ENCODE measurements at places on chromosomes 3 and 15.
A peak's percentile ranks its signal among the peaks of the same experiment; 100 is the strongest.

- no peak for DNase-seq
Measured at GRCh38 chr15:71581398-71581930, 228.9 kb upstream of the NR2E3 start.

- DNase-seq, result no peak
Measured at GRCh38 chr3:12753275-12754028, 5.6 kb downstream of the TMEM40 start.

DNA sequence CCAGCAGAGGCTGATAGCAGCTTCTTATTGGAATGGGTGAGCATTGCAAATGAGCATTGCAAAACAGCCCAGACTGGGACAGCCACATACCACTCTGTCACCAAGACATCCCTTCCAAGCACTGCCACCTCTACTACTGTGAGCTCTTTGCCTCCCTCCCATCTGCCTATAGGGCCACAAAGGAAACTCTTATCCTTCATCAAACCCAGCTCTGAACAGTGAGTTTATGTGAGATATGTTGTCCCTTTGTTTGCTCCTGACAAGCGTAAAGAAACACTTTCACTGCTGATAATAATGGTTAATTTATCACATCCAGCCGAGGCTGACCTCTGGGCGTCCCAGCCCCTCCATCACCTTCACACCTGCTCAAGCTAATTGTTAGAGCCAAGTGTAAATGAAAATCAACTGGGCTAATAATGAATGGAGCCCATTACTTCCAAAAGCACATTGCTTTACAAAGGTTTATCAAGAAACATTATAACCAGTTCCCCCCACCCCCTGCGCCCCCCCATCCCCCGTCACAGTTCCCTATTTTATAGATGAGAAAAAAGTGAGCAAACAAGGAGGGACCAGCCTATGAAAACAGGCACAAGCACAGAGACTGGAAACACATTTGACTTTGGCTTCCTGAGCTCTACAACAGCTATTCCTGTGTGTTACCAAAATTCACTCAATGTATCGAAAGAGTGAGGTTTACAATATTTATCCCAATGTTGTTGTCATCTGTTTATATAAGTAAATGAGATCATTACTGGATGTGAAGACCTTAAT, 146.3 kb downstream of the ANXA2 start:
- DNase-seq, result no peak

DNA sequence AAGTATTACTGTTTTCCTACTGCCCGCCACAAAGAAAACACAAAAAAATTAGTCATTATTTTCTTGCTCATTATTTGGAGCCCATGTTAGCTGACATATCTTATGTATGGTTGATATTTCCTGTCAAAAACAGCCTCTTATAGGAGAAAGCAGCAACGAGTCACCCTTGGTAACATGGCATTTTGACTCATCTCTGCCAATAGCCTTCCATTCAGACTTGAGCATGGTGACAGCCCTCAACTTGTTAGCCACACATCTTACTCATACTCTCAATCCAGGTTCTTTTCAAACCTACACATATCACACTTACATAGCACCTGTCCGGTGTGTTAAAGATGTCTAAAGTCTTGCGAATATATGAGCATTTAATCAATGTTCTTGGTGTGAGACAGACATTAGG, 109.4 kb upstream of the SAMMSON start:
- DNase-seq, result no peak

DNA sequence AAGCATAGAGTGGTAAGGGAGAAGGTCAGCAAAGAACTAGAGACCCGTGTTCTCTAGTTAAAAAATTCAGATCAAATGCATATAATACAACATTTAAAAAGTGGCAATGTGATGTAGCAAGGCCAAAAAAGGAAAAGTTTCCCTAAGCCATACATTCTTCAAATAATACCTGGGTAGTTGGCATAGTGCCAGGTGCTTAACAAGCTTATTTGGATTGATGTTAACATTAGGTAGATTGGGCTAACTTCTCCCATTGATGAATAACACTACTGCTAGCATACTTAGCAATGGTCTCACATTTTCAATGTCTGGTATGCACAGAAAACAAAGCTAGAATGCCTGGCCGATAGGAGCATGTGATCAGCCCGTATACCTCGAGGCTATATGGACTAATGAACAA, 283.6 kb upstream of the RARB start:
- no peak for DNase-seq

DNA sequence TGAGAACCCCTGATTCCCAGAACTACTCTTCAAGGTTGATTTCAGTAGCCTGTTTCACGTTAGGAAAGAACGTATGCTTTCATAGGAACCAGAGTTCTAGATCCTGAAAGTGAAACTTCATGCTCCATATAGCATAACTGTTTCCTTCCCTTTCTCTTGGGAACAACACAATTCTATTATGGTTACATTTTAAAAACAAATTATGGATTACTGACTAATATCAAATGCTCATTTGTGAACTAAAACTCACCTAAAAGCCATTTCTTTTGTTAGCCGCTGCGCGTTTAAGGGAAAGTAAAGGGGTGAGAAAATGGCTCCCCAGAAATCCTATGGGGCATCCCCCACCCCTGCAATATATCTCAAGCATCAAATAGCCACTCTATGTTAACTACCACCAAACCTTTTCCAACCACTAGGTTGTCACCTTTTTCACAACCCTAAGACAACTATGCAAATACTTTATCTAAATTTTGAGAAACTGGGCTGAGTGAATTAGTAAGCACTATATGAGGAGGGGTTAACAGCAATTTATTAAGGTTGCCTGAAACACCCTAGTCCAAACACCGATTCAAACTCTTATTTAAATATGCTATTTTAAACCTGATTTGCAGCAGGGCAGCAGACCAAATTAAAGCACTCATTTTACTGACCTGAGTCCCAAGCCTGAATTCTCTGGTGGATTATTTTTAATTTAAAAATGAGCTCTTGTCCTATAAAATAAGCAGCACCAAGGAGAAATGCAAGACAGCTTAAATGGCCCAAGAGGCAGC, 2.4 kb downstream of the SIAH2 start:
- no peak for DNase-seq

- DNase-seq, result no peak
Measured at GRCh38 chr3:185677146-185677829, 91.2 kb downstream of the SENP2 start.

GRCh38 chr3:56314842-56315241, 153.4 kb downstream of the ERC2 start:
- no peak for DNase-seq

DNA sequence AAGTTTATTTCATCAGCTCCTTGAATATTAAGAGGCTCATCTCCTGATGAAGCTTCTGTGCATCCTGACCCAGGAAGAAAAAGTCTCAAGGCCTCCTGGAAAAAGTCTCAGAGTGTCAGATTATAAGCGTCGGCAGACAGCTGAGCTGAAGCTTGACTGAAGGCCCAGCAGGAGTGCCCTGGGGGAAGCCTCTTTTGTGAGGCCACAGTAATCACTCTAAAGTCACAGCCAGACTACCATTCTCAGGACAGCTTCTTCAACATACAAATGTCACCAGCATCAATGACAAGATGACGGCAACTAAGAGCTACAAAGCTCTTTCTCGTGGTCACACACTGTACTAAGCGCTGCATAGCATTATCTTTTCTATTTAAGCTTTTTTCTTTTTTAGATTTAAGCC, 72.7 kb upstream of the LRRN1 start:
- DNase-seq, result no peak

GRCh38 chr3:101900736-101901135, 51.4 kb downstream of the NFKBIZ start:
- DNase-seq, result no peak

- DNase-seq, result no peak
Measured at GRCh38 chr3:158279609-158280008, 169.7 kb downstream of the RSRC1 start.

GRCh38 chr3:107208796-107209195, 168.4 kb upstream of the CCDC54 start:
- no peak for DNase-seq

GRCh38 chr3:55588146-55588765, 101.2 kb upstream of the WNT5A start:
- DNase-seq, result no peak

DNA sequence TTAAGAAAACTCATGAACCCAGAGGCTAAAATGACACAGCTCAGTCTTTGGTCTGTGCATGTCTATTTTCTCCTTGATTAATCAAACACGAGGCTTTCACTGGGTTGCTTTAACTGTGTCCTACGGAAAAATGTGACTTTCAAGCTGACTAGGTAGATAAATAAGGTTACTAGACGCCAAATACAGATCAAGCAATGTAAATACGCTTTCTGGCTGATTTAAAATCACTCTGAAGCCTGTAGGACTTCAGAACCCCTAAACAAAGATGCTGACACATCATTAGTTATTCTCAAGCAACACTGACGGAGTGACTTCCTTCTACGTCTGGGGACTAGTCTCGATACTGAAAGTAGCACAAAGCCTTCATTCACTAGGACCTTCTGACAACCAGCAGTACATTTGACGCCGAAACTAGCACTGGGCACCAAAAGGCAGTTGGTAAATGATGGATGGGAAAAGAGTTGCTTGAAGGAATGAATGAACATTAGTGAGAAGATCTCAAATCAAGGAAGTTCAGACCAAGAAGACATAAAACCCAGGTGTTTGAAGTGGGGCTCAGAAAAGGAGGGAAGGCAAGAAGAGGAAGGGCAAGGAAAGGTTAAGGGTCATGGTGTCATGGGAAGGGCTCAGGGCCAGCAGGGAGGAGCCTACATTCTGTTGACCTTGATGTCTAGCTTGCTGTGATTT, 67.1 kb upstream of the CDV3 start:
- DNase-seq, result no peak

- no peak for DNase-seq
Measured at GRCh38 chr15:65300924-65301441, 3.5 kb upstream of the RNU5B-1 start.

GRCh38 chr3:129662191-129662608, 55.7 kb upstream of the PLXND1 start:
- no peak for DNase-seq

- no peak for DNase-seq
Measured at GRCh38 chr3:17891139-17891856, 148.9 kb upstream of the TBC1D5 start.

DNA sequence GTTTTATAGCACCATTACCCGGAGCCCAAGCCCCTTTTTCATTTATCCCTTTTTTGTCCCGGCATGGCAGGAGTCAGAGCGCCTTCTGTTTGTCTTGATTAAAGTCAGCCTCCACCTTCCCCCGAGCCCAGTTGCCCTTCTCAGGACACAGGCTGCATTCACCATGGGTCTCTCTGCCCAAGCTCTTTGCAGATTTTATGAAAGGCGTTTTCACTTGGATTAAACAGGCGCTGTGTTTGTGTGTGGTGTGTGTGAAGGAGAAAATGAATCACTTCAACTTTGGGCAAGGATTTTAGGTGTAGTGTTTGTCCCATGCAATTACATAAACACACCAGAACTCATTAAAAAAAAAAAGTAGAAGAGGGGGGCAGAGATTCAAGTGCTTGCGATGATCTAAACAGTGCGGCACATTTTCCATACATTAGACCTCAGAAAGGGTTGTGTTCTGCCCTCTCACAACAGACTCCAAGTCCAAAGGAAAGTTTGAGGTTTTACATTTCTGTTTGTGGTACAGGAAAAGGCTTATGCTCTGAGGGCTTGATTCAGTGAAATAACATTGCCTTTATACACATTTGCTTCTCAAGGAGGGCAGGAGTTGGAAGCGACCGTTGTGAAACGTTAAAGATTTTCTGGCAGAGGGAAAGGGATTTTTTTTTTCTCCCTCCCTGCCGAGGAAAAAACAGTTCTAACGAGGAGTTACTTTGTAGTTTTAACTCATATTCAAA, 14.5 kb upstream of the IL16 start:
- no peak for DNase-seq

GRCh38 chr15:93719921-93720351, 511.4 kb upstream of the MCTP2 start:
- no peak for DNase-seq

DNA sequence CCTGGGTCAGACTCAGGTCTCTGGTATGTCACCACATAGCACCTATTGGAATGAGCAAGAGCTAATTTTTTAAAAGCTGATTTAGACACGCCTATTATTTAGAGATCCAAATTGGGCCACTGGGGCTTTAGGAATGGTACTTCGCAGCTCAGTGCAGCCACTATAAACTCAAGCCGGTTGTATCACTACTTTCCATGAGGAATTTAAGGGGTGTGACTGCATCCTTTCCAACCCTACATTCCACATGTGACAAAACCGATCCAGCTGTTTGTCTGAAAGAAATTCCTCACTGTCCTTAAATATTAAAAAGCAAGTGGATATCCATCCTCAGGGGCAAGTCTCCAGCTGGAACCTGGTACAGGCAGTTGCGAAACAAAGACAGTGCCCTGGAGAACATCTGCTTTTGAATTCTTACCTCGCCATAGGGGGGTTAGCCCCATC, 12.8 kb downstream of the VGLL3 start:
- no peak for DNase-seq

DNA sequence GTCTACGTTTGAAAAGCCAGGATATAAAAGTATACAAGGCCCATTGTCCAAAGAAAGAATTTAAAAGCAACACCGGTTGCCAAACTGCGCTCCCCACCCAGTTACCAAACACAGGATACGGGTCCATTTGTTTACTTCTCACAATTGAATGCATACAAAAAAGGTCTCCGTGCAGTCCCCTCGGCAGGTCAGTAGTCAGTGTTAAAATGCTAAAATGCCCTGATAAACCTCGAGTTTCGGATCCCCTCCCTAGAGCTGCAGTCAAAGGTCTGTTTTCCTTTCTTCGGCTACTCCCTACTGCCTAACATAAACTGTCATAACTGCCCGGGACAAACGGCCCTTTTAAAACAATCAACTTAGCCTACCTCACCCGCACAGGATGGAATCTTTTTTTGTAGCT, 534.6 kb downstream of the FOXP1 start:
- no peak for DNase-seq

DNA sequence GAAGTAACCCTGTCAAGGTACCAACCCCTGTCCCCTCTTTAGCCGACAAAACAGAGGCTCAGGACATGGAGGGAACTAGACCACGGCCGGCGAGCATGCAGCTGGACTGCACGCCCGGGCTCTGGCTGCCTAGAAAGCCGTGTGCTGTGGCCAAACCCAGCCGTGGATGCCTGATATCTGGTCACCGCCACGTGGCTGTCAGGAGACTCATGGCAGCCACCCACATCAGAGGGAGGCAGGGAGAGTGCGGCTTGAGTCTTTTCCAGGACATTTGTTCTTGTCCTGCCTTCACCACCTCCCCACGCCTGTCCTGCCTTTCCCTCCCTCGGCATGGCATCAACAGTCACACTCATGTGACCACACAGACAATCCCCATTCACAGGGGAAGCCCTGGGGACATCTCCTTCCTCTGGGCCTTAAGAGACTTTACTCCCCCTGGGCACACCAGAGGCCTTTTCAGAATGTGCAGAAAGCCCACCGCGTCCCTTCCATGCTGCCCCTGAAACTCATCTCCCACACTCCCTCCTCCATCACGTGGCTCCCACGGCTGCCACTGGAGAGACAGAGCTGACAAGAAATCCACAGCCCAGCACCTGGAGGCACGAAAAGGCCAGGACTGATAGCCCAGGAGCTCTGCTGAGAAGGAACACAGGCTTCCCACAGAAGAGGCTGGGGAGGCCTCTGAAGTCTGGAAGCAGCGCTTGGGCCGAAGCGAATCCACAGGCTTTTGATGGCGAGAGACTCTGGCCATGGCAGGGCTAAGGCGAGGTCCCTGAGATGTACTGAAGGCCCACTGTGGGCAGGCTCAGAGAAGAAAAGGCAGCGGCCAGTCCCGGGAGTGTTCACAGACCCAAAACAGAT, 71.2 kb upstream of the IQSEC1 start:
- DNase-seq, result peak; percentile 36

Measured in left forelimb (tissue), 1 donor.